ENCODE measurements at places on chromosomes 5 and 9.
A peak's percentile ranks its signal among the peaks of the same experiment; 100 is the strongest.

DNA sequence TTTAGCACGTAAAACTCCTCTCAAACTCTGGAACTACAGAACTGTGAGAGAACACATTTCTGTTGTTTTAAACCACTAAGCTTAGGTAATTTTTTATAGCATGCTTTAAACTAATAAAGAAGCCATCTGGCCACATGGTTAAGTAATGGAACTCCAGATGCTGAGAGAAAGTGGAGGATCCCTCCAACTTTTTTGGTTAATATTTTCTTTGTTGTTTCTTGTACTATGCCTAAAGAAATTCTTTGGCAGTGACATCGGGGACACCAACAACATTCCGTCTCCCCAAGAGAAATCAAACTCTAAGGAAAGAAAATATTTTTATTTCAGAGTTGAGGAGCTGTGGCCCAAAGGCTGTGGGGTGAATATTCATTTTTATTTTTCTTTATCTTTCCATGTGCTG, 734.8 kb upstream of the CDH9 start:
- no peak for DNase-seq

GRCh38 chr9:113187929-113188595, 33.0 kb downstream of the FKBP15 start:
- peak; percentile 92 for DNase-seq

- no peak for DNase-seq
Observed at GRCh38 chr9:131826053-131826452, 86.2 kb upstream of the RAPGEF1 start.

DNA sequence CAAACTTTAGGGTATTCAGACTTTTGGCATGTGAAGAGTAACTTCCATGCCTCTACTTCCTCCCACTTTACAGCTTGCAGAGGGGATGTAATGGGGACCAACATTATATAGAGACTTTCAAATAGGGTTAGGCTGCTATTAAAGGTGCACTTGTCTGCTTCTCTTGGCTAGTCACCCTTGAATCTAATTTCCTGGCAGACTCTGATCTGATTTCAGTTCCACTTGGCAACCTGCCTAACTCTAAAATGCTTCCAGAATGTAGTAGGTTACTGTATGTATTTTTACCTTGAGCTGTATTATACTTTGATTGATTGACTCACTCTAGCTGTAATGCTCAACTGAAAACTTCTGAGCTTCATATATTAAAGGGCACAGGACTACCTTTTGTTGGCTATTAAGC, 693.4 kb downstream of the KCTD16 start:
- no peak for DNase-seq

GRCh38 chr5:121031491-121031890, 567.4 kb downstream of the PRR16 start:
- DNase-seq, result peak; percentile 55

GRCh38 chr9:5478206-5478605, 27.9 kb downstream of the CD274 start:
- DNase-seq, result no peak

DNA sequence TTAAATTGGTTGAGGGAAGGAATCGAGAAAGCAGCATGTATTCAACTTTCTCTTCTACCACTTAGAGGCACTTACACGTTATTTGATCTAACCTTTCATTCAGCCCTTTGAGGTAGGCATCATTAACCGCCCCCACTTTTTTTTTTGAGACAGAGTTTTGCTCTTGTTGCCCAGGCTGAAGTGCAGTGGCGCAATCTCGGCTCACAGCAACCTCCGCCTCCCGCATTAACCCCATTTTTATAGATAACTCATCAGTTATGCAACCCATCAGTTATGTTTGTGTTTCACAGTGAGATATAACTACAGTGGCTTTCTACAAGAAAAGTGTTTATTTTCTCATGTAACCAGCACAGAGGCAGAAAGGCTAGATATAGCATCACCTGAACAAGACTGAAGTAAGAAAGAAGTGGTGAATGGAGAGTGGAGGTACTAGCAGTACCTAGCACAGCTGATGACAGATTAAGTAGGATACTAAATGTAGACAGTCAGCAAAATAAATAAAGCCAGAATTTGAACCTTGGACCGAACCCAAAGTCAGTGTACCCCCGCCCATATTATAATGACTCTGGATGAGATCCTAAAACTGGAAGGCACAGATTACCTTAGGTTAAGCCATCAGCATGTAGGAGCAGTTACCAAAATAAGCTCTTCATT, 91.2 kb downstream of the PJA2 start:
- DNase-seq, result no peak

- DNase-seq, result no peak
Observed at GRCh38 chr9:98339987-98340800, 84.7 kb upstream of the TBC1D2 start.

DNA sequence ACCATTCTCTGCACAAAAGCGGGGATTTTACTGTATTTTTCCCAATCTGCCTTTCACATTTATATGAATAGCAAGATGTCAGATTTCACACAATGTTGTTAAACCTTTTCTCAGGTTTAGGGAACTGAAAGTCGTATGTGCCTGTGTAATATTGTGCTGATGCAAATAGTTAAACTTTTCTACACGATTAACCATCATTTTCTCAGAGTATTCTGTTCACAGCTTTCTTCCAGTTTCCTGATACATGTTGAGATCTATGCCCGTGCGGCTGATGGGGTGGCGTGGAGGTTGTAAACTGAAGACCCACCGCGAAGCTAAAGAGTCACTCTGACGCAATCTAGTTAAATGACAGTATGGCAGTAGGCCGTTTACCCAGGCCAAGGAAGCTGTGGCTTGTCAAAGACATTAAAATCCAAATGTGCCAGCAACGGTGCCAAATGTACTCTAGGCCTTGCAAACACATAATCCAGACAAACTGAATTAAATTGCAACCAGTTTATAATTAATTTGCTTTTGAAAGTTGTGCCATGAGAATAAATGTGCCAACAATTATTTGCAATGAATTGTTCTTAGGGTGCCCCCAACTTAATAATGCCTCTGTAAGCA, 145.7 kb downstream of the EBF1 start:
- peak; percentile 68 for DNase-seq

- no peak for DNase-seq
Observed at GRCh38 chr5:169826618-169827017, 153.7 kb downstream of the INSYN2B start.

DNA sequence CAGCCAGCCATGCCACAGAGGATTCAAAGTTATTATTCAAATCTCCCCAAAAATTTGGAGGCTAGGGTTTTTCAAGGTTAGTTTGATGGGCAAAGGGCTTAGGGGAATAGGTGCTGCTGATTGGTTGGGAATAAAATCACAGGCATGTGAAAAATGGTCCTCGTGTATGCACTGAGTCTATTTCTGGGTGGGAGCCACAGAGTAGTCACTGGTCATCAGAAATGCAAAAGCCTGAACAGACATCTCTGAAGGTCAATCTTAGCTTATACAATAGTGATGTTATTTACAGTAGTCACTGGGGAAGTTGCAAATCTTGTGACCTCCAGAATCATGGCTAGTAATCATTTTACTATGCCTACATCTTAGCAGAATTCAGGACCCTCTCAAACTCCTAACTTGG, 1.3 kb downstream of the IL33 start:
- DNase-seq, result no peak

DNA sequence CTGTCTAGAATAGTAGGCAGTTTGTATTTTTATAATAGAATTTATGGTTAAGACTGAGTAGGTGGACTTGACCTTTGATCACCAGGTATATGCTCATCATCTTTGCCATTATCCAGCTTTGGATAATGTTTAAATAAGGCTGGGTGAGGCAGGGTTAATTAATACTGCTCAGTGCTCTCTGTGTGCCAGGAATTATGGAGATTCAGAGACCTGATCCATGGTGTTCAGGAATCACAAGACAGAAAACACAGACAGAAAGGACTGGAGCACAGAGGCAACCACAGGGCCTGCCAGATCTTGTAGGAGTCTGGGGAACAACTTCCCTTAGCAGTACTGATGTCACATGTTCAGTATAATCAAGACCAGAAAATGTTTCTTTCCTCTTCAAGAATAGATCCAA, 186.3 kb upstream of the ADCY2 start:
- no peak for DNase-seq

GRCh38 chr5:149310947-149311658, 34.2 kb upstream of the GRPEL2 start:
- DNase-seq, result peak; percentile 57

Measured in AG10803 (cell line).